ENCODE measurements at places on chromosomes 1 and 21. TPM values are rescaled to one million over a fixed set of nuclear protein-coding genes. Genes with fewer than 3 reads are reported as not detected.

Gene SCCPDH
- total RNA-seq: 28.6 TPM

GRCh38 chr1:226661965-226662364, 77.1 kb downstream of the ITPKB start:
- H3K36me3 ChIP-seq: peaks cover 10% of the 10 kb centered on the region
- H3K4me3 ChIP-seq: no peak overlapping the region

DNA sequence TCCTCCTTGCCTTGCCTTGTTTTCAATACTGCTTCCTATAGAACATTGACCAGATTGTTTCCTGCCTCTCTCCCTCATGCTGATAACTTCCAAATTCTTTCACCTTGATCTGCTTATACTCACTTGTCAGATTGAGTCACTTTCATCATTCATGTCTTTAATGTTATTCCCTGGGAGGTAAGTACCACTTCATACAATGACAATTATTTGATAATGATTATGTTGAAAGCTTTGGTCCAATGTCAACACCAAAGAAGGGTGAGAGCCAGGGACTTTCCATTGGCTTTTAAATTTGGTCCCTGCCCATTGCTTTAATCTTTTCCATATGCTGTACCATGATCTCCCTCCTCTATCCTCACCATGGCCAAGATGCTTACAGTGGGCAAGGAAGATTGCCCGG, 137.4 kb downstream of the SYT2 start:
- no peak overlapping the region for H3K4me3 ChIP-seq
- DNase-seq: no peak
- H3K27me3 ChIP-seq: no peaks in the 10 kb centered on the region

DNA sequence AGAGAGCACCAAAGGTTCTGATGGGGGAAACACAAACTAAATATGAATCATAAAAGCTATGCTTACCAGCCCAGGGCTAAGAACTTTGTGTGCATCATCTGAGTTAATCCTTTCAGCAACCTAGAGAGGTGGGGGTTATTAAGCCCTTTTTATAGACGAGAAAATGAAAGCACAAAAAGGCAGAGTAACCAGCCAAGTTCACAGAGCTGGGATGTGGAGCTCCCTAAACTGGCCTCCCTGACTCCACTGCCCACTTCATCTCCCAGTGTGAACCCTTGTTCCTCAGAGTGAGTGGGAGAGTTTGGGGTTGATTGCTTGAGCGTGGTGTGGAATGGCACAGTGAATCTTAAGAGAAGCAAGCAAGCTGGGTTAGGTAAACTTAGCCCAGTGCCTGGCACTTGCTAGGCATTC, 10.8 kb upstream of the BCAR3 start:
- peaks cover 7% of the 10 kb centered on the region for H3K27me3 ChIP-seq
- H3K27ac ChIP-seq: peak overlapping the region; percentile 55
- DNase-seq: no peak
- H3K36me3 ChIP-seq: no peaks in the 10 kb centered on the region
